ENCODE measurements at places on chromosomes 5 and 9.

GRCh38 chr5:52996979-52997378 is 7.8 kb downstream of the ITGA2 start:
- DNase-seq = no peak

DNA sequence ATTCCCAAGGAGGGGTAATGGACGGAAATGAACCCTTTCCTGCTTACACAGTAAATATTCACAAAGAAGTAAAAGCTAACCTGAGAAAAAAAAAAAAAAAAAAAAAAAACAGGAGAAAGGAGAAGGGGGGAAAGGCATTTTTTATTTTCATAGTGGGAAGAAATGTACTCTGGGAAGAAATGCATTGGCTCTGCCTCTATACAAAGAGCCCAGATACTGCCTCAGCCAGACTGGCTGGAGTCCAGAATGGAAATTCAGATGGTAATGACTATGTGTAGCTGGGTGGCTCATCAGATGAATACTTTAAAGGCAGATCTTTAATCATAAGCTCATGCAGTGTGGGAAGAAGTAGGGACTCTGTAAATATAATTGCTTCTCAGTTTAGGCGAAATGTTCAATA is 124.9 kb upstream of the ZNF608 start:
- no peak for DNase-seq

DNA sequence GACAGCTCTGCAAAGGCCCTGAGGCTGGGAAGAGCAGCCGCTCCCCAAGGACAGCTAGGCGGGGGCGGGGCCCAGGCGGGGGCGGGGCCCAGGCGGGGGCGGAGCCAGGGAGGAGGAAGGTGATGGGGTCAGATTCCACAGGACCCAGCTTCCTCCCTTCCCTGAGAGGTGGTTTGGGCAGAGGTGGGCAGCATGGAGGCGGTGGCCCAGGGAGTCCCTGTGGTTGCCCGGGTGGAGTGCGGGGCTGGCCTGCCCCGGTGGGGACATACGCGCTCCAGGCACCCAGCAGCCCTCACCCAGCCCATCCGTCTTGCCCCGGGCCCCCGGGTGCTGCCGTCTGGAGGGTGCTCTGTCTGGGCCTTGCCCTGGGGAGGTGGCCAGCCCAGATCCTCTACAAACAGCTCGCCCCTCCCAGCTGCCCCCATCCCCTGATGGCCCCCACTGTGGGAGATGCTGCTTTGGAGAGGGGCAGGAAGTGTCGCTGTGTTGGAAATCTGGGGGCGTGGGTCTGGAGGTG is 11.0 kb upstream of the RNU6ATAC start:
- DNase-seq = peak; percentile 58

- DNase-seq = peak; percentile 70
Observed at GRCh38 chr5:145925353-145925752, 11.0 kb upstream of the SH3RF2 start.

DNA sequence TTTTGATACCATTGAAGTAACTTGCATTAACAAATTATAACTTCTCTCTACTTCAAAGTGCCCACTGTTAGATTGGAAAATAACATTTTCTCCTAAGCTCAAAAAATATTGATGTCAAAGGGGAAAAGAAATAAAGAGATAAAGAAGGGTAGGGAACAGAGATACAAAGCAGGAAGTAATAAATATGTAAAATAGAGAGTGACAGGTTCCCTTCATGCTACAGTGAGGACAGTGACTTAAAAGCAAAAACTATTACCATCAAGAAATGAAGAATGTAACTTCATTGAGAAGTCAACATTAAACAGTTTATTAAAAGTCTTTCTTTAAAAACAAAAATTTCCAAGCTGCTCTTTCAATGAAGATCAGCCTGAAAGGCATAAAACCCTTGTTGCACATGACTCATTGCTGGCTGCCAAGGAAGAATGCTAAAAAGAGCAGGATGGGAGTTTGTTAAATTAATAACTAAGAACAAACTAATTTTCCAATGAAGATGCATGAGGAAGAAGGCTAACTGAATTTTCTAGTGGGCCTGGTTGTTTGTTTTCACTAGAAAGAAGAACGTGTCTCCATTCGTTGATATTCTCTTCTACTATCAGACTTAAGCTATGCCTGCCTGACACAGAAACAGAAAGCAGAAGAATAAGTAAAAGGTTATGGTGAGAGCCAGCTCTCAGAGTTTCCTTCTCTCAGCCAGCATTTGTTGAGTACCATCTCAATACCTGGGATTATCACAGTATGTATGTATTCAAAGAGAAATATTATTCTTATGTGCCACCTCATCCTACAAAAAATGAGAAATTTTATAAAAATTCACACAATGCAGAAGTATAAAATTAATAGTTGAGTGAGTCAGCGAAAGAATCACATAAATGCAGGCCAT is 197.8 kb upstream of the NREP start:
- DNase-seq = no peak

DNA sequence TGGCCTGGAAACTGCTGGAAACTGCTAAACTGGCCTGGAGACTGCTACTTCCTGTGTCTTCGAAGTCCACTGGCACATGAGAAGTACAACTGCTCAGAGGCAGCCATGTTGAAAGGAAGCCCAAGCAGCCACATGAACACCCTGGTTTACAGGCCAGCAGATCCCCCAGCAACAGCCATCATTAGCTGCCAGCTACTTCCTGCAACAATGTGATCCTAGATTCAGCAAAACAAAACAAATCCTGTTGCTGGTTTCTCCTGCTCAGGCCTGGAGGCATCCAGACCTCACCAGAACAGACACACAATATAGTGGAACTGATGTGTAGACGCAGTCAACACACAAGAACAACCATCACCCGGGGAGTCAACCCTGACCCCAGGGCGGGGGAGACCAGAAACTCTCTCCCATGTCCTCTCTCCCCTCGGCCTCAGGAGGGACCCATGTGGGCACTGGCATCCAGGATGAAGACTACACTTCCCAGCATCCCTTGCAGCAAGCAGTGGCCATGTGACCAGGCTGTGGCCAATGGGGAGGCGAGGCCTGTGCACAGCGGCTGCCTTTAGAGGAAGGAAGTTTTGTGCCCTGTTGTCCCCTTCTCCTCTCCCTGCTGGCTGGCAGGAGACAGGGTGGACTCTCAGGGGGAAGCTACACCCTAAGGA is 9.2 kb upstream of the LCN15 start:
- DNase-seq = no peak
